Cortex of kidney (tissue), 1 donor: ENCODE measurements at places on chromosomes 11 and 22.

DNA sequence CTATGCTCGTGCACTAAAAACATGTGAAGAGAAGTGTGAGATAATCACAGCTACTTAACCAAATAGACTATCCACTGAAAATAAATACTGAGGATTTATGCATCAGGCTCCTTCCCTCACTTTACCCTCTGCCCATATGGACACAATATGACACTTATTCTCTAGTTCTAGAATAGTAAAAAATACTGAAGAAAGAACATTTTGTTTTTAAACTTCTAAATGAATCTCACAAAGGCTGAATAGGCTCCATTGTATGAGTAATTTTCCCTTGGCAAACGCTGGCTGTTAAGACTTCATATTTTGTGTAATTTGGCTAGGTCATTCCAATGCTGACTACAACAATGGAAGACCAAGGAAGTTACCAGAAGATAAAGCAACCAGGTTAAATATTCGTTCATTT lies 9.9 kb downstream of the HPS5 start:
- DNase-seq: no peak

DNA sequence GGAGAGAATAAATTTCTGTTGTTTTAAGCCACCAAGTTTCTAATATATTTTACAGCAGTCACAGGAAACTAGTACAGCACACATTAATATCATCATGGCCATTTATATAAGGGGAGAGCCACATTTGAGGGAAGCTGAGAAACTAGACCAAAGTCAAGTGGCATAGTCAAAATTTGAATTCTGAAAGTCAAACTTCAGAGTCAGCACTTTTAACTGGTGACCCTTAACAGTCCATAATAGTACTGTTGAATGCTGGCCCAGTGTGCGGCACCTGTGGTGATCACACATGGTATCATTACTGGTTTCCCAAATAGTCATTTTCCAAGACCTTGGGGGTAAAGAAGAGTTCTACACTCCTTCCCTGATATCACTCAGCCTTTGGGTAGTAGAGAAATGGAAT lies 44.3 kb upstream of the PAX6 start:
- no peak for DNase-seq

DNA sequence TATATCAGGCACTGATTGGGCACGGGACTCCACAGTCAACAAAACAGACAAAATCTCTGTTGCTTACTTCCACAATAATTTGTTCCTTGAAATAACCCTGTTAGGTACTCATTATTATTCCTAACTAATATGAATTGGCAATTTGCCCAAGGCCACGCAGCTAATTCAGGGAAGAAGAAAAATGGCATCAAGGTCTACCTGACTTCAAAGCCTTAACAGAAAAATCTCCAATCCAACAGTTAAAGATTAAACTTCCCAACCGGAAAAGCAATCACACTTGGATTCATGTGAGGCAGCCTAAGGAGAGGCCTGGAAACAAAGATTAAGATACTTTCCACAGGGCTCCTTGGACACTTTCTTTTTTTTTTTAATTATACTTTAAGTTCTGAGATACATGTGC lies 68.9 kb downstream of the PRCP start:
- no peak for DNase-seq

- DNase-seq: no peak
Measured at GRCh38 chr11:100632941-100633452, 54.1 kb upstream of the ARHGAP42 start.

- DNase-seq: no peak
Measured at GRCh38 chr11:70250876-70251658, 19.4 kb upstream of the PPFIA1 start.

GRCh38 chr11:25776238-25776637 lies 555.7 kb upstream of the ANO3 start:
- no peak for DNase-seq

DNA sequence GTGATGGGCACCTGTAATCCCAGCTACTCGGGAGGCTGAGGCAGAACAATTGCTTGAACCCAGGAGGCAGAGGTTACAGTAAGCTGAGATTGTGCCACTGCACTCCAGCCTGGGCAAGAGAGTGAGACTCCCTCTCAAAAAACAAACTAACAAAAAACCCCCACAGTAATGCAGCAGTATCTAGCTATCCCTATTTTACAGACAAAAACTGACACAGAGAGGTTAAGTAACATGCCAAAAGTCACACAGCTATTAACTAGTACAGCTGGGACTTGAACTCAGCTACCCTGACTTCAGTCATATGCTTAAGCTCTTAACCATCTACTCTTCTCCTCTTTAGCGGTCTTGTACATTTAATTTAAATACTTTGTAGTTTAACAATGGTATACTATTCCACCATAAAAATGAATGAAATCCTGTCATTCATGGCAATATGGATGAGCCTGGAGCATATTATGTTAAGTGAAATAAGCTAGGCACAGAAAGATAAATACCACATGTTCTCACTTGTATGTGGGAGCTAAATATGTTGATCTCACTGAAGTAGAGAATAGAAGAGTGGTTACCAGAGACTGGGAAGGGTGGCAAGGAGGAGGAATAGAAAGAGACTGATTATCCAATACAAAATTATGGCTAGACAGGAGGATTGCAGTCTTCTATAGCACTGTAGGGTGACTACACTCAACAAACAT lies 82.8 kb downstream of the DENND5A start:
- DNase-seq: no peak

DNA sequence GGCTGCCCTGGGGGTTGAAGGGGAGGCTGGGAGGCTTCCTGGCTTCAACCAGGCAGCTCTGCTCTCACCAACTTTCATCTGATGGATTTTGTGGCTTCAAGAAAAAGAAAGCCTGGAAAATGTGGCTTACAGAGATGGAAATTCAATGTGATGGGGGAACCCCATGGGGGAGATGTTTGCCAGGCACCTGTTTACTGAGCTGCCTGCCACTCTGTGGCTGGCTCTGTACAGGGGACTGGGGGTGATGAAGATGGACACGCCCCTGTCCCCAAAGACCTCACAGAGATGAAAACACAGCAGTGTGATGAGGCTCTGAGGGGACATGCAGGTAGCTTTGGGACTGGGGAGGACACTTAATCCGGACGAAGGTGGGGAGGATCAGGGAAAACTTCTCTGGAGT lies 10.1 kb downstream of the TMEM258 start:
- no peak for DNase-seq

DNA sequence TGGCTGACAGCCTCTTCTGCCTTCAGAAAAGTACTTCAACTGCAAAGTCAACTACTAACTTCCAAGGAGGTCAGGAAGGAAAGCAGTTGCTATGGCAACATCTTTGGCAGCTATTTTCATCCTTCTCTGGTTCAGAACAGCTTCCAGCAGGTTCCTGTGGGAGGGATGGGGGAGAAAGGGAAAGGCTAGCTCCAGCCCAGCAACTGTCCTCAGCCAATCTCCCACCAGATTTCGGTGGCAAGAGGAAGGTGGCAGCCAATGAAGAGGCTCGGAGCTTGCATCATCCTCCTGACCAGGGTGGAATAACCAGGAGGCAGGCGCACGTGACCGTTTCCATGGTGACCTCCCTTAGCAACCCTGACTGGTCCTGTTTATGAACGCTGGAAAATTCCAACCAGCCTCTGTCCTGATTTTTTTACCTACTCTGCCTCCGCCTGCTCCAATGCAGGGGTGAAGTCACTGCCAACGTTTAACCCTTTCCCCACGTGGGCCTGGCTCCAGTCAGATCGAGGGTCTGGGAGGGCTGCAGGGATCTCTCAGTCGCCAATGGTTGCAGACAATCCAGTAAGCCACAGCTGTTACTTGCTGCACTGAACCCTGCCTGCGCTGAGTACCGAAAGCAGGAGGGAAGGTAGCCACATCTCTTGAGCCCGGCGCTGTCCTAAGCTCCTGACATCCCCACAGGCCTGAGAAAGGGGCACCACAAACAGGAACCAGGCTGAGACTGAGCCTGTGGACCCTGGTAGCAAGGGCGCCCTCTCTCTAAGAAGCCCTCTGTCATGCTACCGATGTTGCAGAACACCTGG lies 11.2 kb upstream of the MALAT1 start:
- DNase-seq: no peak

- no peak for DNase-seq
Measured at GRCh38 chr11:104653407-104653806, 244.9 kb downstream of the CASP12 start.

- no peak for DNase-seq
Measured at GRCh38 chr22:30695871-30696655, 1.4 kb downstream of the OSBP2 start.

DNA sequence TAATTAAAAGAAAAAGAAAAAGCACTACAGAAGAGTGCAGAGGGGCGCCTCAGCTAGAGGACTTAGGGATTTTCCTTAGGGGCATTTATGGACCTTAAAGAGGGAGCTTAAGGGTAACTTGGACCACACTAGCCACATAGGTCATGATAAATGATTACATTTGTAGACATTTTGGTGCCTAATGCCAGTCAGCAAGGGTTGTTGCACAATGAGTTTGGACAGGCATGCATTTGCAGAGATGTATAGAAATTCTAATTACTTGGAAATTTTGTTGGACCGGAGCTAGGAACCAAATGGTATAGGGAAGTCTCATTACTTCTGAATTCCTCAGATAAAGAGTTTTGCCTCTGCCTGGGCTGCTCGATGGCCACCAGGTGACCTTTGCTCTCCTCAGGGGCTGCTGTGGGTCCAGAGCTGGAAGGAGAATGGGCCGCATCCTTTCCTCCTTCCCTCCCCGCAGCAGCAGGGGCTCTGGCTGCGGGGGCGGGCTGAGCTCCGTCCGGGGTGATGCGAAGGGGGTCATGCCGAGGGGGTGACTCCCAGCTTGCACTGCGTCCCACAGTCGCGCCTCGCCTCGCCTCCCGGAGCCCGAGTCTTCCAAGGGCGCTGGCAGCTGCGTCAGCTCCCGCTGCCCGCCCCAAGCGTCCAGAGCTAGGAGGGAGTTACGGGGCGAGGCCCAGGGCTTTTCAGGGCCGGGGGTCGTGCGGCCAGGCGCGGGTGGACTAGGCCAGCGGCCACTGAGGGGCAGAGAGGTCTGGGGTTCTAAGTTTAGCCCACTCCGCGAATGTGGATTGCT lies 20.3 kb upstream of the MALAT1 start:
- no peak for DNase-seq

GRCh38 chr11:6633422-6634408 lies 14.5 kb upstream of the TPP1 start:
- no peak for DNase-seq

- DNase-seq: no peak
Measured at GRCh38 chr22:27880778-27881394, 38.2 kb downstream of the PITPNB start.

- no peak for DNase-seq
Measured at GRCh38 chr22:46542011-46542985, 4.9 kb upstream of the CELSR1 start.

- no peak for DNase-seq
Measured at GRCh38 chr22:38415561-38416321, 39.3 kb downstream of the KCNJ4 start.

DNA sequence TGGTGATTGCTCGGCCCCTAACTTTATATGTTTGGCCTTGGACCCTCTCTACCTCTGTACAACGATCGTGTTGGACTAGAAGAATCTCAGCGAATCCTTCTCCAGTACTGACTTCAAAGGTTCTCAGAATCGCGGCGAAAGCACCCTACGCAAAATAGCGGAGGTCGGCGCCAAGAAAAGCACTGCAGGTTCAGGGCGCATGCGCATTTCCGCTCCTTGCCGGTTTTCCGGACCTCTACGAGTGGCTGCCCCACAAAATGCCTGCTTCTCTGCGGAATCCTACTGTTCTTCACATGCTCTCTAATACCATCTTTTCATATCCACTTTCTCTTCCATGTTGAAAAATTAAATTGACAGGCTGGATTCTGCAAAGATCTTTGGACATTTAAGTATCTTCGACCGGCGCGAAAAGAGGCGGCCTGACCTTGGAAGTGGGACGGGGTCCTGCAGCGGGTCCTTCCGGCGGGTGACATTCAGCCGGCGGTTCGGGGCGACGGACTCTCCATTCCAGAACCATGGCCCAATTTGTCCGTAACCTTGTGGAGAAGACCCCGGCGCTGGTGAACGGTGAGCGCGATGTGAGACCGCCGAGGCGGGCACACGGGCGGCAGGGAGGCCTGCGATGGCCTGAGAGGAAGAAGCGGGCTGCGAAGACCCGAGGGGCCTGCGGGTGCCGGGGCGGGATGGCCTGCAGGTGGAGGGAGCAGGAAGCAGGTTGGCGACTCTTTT lies at the start of gene ATP5MG:
ATP5MG (plus strand) TSS at position 456 of the 729 bp plus-strand sequence; CDS start at position 516, 60 bp downstream.
- DNase-seq: no peak

- DNase-seq: no peak
Measured at GRCh38 chr11:96306071-96306470, 36.9 kb downstream of the MAML2 start.

DNA sequence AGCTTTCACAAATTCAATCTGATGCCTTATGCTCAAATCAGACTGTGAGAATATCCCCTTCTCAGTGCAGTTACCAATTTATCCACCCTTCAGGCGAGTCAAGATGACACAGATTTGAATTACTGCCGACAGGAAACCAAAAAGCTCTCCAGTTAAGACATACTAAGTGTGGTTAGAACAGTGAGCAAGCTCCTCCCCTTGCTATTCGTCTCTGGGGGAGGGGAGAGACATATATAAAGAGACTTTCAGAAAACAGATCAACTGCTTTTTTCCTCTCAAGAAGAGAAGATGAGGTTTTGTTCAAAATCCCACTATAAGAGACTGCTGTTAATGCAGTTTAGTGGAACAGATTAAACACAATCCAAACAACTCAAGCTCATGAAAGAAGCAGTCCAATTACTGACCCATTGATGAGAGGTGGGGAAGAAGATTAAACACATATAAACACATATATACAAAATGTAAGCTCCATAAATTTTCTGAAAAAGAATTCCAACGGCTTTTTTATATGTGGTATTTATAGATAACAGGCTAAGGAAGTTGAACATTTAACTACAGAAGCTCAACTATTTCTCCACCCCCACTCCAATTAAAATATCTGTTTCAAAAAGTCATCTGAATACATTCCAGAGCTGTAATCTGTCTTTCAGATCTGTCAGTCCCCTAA lies 102.7 kb downstream of the MRTFA start:
- DNase-seq: no peak

- DNase-seq: no peak
Measured at GRCh38 chr11:42923651-42924050, 388.1 kb upstream of the API5 start.

- no peak for DNase-seq
Measured at GRCh38 chr22:19035474-19036228, 86.6 kb downstream of the DGCR2 start.

GRCh38 chr11:1381793-1382425 lies 7.8 kb upstream of the BRSK2 start:
- DNase-seq: no peak

- no peak for DNase-seq
Measured at GRCh38 chr11:127098684-127099083, 98.1 kb upstream of the KIRREL3 start.

DNA sequence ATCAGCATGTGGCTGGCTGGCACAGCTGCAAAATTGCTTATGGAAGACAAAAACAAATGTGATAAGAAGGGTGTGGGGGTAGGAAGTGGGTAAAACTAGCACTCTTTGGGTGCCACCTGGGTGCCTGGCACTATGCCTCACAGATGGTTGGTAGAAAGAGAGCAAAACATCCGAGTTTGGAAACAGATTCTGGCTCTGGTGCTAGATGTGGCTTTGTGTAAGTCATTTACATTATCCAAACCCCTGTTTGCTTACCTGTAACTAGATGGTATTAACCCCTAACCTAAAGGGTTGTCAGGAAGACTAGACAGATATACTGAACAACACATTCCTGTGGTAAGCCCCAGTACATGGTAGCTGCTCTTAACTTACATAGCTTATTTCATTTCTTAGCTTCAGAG lies 905.6 kb downstream of the DLG2 start:
- no peak for DNase-seq
